ENCODE measurements at places on chromosomes 11 and 22.
A peak's percentile ranks its signal among the peaks of the same experiment; 100 is the strongest.

DNA sequence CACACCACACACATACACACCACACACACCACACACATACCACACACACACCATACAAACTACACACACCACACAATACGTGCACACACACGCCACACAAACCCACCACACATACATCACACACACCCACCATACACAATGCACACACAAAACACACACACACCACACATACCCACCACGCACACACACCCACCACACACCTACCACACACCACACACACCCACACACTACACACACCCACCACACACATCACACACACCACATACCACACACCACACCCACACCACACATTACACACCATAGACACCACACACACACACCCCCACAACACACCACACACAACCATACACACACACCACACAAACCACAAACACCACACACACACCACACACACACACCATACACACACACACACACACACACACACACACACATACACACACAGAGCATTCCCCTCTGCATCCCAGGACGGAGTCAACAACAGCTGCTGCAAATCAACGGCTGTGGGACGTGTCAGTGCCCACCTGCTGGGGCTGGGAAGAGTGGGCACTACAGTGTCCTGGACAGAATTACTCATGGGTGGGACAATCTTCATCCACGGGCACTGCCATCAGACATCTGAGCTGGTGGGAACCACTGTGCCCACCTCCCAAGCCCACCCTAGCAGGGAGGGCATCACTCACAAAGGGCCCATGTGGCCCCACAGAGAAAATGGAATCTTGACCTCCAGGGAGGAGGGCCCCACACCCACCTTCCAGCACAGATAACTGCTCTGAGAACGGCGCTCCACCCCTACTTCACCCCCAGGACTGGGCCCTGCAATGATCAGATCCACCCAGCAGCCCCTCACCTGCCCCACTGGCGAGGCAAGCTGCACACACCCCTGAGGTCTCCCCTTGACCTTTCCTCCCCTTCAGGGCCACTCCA, 8.4 kb downstream of the TP53I11 start:
- no peak for DNase-seq

GRCh38 chr11:61163714-61164605, 2.7 kb upstream of the VPS37C start:
- DNase-seq, result no peak

DNA sequence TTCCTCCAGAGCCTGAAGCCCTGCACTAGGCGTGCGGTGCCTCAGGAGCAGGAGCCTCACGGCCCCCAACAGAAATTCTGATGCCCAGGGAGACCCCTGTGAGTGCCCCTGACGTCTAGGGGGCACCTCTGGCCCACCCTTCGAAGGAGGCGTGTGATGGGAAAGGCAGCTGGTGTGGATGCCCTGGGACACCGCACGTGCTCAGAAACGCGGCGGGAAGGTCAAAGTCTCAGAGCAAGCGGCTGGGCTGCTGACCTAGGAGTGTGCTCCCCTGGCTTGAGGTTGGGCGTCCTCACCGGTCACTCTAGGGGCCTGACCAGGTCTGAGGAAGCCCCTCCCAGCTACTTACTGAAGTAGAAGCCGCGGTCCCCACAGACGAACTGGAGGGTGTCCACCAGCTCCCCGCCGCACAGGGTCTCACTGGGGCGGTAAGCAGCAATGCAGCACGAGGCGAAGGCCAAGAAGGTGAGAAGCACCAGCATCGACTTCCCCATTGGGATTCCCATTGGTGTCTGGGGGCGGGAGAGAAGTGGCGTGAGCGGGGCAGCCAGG, 4.1 kb downstream of the IGF2 start:
- no peak for DNase-seq

DNA sequence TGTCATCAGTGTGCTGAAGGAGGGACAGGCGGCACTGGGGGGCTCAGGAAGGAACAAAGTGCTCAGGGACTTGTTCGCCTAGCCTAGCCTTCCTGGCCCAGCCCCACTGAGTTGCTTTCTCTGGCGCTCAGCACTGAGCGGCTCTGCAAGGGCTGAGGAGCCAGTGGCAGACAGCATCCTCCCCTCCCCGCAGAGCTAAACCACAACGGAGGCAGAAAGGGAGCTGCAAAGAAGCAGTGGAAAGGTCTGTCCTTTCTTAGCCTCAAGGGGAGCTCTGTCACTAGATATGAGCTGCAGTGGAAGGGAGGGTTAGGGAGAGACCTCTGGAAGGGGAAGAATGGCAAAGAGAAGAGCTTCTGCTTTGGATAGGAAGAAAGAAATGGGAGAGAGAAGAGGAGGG, 89.7 kb upstream of the PHOX2A start:
- no peak for DNase-seq

GRCh38 chr11:34147581-34147980, 42.2 kb downstream of the NAT10 start:
- DNase-seq, result no peak

DNA sequence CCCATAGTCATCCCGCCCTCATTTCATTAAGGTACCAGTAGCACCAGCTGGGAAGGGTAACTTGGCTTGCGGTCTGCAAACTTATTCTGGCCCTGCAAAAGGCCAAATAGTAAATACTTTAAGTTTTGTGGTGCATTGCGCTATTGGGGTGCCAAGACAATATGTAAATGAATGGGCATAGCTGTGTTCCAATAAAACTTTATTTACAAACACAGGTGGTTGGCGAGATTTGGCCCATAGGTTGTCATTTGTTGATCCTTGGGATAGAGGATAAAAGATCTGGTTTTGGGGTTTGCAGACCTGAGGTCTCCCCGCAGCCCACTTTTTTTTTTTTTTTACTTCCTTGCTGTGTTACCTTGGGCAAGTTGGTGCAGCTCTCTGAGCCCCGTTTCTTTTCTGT, 127.4 kb downstream of the MIAT start:
- DNase-seq, result no peak

GRCh38 chr11:63612181-63612580, 2.1 kb downstream of the PLAAT3 start:
- DNase-seq, result no peak

GRCh38 chr11:30451626-30452025, 128.7 kb downstream of the ARL14EP start:
- no peak for DNase-seq

GRCh38 chr11:12536566-12536965, 137.7 kb upstream of the TEAD1 start:
- DNase-seq, result no peak

- no peak for DNase-seq
Measured at GRCh38 chr11:44555031-44555800, 10.2 kb upstream of the CD82 start.

DNA sequence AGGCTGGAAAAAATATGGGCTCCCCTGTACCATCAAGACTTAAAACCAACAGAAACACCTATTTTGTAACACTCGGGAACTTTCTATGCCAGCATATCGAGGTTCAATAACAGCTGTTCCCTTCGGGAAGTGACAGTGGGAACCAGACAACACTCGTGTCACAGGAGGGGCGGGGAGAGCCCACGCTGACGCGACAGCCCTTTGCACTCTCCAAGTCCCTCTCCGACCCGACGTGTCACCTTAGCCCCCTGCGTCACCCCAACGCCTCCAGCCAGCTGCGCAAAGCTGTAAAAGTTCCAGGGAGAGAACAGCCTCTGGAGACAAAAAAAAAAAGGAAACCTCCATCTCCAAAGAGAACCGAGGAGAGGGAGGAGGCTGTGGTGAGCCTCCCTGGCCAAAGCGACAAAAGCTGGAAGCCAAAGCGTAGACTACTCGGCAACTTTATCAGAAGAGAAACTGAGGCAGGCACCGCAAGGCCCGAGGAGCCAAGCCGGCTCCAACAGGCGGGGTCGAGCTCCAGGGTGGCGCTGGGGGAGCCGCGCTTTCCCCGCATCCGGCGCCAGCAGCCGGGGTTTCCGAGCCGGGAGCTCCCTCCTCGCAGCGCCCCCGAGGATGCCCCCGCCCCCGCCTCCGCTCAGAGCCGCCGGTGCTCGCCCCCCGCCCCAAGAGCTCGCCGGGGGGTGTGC, 751 bp downstream of the ARFGAP3 start:
- peak; percentile 51 for DNase-seq

DNA sequence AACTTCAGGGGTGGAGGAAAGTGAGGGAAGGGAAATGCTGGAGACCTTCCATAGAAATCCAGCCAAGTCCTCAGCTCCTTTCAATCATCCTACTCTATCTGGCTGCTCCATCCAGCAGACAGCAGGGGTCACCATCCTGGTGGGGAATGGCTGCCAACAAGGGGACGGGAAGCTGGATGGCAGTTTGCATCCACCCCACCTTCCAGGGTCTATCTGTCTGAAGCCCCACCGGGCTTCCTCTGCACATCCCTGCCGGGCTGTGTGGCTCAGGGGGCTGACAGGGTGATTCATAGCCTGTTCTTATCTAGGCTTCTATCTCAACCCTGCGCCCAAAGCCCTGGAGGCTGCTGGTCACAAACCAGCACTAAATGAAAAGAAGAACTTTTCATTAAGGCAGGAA, 1.1 kb downstream of the SYTL2 start:
- DNase-seq, result no peak

DNA sequence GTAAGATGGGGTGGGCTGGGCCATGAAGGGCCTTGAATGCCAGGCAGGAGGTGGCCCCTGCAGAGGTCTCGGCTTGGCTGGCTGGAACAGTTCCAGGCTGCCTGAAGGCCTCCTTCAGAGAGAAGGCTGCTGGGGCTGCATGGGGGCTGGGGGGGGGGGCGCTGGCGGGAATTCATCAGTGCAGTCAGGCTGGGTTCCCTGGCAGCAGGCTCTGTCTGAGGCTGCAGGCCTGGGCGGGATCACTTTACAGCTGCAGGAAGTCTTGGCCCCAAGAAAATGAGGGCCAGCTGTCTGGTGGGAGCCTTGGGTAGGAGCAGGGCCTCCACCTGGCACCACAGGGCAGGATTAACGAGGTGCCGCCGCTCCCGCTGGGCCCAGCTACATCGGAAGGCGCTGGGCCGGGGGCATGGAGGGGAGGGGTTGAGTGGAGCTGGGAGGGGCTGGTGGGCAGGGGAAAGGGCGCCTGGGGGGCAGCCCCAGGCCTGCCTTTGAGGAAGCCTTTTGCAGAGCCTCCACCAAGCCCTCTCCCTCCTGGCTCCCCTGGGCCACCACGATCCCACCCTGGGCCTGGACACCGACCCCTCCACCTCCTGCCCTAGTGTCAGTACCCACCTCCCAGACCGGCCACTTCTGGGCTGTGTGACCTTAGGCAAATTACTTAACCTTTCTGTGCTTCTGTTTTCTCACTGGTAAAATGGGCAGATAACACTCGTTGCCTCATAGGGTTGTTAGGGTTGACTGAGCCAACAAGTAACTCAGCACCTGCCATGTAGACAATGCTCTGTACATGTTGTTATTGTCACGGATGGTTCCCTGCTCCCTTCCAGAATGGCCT, 31.0 kb upstream of the HMOX1 start:
- no peak for DNase-seq

DNA sequence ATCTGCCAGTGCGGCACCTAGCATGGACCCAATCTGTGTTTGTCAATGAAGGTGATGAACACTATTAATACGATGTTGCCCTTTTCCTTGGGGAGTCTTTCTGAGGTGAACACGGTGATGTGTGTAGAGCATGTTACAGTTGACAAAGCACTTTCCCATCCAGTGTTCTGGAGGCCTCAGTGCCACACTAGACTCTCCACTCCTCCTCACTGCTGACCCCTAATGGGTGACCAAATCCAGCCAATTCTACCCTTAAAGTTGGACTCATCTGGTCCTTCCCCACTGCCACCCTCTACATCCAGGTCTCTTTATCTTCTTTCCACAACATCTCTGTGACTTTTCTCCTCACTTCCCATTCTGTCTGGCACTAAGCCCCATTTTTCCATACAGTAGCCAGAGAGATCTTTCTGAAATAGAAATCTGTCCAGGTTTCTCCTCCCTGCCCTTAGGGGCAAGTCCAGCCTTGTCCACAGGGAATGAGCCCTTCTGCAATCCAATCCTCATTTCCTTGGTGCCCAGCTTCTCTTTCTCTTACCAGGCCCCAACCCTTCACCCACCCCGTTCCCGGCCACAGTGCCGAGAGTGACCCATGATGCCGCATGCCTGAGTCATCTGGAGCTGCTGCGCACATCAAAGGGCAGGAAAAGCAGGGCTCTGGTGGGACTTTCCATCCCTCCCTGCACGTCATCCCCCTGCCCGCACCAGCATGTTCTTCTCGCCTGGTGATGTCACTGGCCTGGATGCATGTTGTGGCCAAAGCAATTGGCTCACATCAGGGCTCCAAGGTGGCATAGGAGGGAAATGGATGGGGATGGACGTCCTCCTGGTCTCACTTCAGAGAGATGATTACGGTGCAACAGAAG, 64.2 kb downstream of the RASSF10 start:
- DNase-seq, result no peak

DNA sequence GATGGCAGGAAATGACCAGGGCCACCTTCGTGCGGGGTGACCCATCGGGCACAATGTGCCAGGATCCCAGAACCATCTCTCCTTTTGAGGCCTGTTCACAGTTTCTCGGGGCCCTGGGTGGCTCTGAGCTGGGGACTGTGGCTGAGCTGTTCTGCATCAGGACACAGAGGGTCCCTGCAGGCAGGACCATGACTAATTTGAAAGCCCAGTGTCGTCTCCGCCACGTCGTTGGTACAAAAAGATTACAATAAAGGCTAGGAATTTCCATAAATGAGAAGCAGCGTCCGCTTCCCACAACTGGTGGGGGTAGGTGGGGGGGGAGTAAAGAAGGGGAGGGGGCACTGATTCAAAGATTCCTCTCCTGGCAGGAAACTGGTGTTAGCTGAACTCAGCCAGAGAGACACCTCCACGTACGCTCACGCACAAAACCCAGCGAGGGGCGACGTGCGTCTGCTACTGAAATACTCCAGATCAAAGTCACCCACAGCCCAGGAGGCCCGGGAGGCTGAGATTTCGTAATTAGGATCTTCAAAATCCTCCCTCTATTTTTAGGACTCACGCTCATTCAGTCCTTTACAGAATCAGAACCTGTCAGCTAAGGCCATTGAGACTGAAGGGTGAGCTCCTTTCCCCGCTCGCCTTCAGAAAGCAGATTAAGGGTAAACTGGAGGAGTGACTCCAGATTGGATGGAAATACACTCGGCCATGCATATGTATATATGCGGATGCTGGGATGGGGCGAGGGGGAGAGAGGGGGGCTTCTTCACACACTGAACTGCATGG, 11.0 kb downstream of the MN1 start:
- no peak for DNase-seq

GRCh38 chr11:66987158-66987620, 12.1 kb downstream of the C11orf86 start:
- no peak for DNase-seq

- DNase-seq, result no peak
Measured at GRCh38 chr22:40534379-40535188, 101.9 kb downstream of the MRTFA start.

DNA sequence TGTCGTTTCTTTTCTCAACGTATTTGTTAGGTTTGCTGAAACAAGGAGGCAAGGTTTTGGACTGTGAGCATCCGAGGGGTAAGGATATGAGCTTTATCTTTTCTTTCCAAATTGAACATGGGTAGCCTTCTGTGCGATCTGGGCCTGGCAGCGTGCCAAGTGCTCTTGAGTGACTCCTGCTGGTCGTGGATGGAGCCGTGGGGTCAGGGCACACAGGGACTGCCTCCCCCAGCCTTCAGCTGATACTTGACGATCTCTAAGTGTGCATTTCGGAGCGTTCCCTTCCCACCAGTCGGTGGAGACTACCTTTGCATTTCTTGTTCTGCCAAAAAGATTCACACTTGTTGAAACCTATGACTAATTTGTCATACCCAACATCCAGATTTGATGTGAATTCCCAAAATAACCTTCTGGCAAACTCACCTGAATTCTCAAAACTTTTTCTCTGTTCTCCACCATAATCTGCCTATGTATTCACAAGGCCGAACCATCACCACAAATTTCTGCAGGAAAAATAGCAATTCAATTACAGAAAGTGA, 40.1 kb upstream of the CLMP start:
- no peak for DNase-seq
